ENCODE measurements at places on chromosomes 4 and X.

GRCh38 chrX:68060506-68061205 is 372.6 kb downstream of the OPHN1 start:
- DNase-seq: no peak

DNA sequence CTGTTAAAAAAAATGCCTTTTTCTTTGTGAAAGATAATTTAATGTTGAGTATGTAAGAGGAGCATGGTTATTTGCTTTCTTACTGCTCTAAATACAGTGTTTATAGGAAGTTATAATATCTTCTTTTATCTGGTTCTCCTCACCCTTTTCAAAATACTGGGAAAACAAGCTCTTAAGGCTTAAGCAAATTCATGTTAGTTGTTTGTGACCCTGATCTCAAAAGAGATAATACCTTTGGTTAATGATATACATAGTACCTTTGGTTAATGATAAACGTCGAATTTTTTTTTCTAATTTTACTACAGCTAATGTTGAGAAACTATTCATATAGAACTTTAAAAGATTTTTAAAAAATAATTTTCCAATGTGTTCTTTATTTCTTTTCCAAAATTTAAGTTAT is 180.1 kb downstream of the RAPGEF2 start:
- DNase-seq: no peak

DNA sequence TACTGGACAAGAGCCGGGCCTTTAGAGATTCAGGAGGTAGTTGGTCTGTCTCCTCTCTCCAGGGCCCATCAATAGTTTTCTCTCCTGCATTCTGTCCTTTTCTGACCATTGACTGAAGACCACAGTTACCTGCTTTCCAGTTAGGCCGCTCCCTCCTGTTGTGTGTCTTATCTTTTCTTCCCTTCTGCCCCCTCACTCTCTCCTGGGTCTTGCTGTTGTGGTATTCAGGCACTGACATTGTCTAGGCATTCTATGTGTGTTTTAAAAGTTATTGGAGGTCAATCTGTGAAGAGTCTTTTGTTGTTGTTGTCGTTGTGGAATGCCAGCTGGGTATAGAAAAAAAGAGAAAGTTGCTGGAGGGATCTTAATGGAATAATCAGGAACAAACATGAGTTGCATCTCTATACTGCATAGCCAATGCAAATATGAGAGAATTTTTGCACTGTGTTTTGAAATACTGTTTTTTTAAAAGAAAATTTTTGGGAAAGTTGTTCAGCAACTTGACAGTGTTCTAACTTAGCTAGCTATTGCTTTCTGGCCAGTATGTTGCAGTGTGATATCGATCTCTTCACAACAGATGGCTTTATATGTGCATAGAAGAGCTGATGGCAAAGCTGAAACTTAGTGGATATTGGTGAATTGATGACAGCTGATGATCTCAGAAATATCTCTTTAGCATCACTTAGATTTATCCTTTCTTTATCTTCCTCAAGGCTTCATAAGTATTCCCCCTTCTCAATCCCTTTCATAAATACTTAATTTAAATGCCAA is 240.7 kb downstream of the C4orf33 start:
- no peak for DNase-seq

DNA sequence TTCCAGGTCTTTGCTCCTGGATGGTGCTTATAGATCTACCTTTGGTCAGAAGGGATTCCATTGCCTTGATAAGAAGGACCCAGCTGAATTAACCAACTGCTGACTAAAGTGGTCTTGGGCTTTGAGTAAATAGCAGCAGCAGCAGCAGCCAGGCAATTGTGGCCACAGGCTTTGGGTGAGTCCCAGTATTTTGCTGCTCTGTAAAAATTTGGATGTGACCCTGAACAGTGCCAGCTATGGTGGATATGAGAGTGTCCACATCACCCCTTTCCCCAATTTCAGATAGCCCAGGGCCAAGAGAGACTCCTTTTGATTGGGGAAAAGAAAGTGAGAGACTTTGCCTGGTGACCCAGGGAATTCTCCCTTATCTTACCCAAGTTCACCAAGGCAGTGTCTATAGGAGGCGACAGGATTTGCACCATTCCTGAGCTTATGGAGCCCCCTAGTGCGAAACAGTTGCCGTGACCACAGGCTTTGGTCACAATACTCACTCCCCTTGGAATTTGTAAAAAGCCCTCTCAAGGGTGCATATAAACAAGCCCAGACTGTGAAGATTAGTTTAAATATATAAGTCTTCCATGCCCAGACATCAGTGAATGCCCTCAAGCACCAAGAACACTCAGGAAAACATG is 518.0 kb downstream of the TMA16 start:
- DNase-seq: peak; percentile 21

- DNase-seq: no peak
Measured at GRCh38 chrX:150512461-150512901, 55.9 kb upstream of the MTM1 start.

DNA sequence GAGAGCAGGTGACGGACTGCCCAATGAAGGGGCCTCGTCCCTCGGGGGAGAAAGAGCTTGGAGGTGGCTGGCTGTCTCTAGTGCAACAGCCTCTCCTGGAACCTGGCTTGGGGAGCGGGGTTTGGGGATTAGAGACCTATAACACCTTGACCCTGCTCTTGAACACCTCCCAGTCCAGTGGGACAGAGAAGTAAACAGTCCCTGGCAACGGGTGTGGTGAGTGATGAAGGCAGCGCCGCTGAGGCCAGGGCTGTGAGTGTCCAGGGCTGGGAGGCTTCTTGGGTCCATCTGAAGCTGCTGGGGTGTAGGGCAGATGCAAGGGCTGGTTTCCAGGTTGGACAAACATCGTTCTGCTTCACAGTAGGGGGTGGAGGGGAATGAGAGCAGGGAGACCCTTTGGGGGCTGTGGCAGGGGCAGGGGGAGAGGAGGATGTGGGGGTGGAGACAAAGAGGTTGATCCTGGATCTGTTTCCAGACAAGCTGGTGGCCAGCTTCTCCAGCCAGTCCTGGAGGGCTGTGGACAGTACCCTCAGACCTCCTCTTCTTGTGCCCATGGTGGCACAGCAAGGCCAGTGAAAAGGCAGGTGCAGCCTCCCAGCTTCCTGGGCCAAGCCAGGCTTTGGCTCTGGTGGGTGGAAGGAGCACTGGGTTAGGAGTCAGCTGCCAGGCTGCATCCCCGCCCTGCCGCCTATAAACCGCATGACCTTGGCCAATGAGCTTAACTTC is 3.8 kb downstream of the NSG1 start:
- no peak for DNase-seq

GRCh38 chr4:23021040-23021439 is 328.3 kb downstream of the GBA3 start:
- DNase-seq: no peak

GRCh38 chr4:83964996-83965541 is 429.2 kb downstream of the GPAT3 start:
- no peak for DNase-seq

- DNase-seq: no peak
Measured at GRCh38 chr4:184318852-184319251, 101.2 kb upstream of the ENPP6 start.

- no peak for DNase-seq
Measured at GRCh38 chr4:159652871-159653270, 550.0 kb downstream of the RAPGEF2 start.

DNA sequence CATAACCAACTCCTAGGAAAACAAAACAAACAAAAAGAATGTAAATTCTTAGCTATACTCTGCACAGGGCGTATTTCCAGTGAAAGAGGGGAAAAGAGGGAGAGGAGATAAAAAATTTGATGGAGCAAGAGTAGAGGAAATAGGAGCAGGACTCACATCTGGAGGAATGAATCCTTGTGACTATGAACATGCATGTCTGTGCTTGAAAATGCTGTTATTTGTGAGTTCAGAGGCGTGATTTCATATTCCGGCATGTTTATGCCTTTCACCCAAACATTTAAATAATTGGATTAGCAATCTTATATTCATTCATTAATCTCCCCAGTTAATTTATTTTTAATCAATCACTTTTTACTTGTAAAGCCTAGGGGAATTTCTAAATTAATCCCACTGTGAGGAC is 11.2 kb upstream of the NUDT11 start:
- no peak for DNase-seq

GRCh38 chr4:87838890-87839591 is 6.3 kb downstream of the MEPE start:
- DNase-seq: peak; percentile 10

DNA sequence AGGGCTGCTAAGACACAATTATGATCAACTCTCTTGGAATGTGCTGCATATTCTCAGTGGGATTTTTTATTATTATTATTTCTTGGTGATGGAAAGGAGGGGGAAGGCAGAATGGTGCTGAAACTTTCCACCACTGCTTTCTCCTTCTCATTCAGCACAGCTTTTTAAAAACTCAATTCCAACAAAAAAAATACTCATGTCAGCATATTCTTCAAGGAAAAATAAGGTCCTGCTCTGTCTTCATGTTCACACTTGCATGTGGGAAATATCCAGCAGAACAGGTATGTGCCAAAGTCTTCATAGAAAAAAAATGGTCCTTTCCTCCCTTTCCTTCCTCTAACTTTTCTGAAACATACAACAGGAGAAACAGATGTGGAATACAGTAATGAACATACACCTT is 144.0 kb upstream of the ADAMTS3 start:
- DNase-seq: no peak

DNA sequence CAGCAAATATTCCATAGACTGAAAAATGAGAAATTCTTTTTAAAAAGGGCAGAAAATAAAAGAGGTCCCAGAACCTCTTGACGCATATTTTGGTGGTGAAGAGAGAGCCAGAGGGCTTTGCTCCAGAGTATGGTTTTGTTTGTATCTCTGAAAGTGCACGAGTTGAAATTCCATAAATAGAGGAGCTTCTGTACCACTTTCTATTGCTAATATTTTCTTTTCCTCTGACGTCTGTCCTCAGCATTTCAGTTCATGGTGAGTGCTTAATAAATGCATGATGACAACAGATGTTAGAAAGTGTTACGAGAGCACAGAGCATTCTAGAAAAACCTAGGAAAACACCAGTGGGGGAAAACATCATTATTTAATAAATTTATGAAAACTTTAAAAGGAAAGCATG is 145.6 kb downstream of the AMELX start:
- DNase-seq: no peak

DNA sequence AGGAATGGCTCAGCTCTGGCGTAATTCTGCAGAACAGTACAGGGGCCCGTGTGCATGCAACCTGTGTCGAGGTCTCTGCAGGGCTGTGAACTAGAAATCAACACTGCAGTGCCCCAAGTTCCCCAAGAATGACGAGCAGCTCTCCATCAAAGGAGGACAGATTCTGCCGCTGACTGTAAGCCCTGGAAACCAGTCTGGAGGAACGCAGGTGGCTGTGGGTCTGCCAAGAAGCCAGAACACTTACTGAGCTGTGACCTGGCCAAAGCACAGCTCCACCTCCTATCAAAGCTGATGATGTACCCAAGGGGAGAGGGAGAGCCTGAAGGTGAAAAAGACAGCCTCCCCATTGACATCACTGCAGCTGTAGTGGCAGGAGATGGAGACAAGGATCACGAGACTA is 80.3 kb upstream of the STS start:
- DNase-seq: no peak

- DNase-seq: no peak
Measured at GRCh38 chr4:110617075-110617640, 5.7 kb downstream of the PITX2 start.

GRCh38 chr4:74682567-74683359 is 111.6 kb downstream of the BTC start:
- peak; percentile 14 for DNase-seq

DNA sequence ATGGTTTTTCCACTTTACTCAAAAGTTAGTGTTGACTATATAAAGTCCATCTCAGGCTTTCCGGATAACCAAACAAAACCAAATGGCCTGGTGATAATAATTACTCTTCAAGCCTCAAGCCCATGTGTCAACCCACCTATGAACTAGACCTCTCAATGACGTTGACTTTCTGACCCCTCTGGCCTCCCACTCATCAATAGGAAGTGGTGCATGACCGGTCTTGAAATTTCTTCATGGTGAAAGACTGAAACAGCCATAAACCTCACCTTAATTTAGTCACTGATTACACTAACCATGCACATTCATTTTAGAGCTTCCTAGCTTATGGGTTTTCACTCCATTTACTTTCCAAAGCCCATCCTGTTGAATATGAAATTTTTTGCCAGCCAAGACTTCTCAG is 276.0 kb downstream of the KLHL13 start:
- DNase-seq: no peak

- peak; percentile 63 for DNase-seq
Measured at GRCh38 chr4:180449395-180449956, 1793.7 kb upstream of the TENM3 start.

GRCh38 chrX:16022580-16023200 is 100.7 kb upstream of the GRPR start:
- DNase-seq: no peak

DNA sequence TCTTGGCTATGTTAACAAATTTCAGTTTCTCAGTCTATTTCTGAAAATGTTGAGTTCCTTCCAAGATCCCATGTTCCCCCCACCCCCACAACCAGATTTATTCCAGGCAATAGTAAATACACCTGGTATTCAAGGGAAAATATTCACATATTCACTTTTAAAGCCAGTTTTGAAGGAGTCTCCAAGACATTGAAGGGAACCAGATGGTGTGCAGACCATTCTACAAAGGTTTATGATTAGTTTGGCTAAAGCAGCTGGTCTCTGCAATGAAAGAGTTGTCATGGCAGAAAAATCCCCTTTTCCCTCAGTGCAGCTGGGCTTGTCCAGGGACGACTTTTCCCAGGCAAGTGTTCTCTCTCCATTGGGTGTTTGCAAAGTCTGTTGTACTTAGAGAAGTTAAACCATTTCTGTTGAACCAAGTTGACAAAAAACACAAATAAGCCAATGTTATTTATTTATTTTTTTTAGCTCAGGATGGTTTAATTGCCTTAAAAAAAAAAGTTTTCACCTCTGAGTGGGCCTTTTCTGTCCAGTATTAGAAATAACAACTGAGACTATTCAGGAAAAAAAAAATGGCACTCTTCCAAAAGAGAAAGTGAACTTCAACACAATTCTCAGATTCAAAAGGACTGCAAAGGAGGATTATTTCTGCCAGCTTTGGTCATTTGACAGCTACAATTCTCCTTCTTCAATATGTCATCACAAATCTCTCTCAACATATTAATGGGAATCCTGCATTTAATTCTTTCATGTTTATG is 410.6 kb downstream of the IL1RAPL1 start:
- no peak for DNase-seq

DNA sequence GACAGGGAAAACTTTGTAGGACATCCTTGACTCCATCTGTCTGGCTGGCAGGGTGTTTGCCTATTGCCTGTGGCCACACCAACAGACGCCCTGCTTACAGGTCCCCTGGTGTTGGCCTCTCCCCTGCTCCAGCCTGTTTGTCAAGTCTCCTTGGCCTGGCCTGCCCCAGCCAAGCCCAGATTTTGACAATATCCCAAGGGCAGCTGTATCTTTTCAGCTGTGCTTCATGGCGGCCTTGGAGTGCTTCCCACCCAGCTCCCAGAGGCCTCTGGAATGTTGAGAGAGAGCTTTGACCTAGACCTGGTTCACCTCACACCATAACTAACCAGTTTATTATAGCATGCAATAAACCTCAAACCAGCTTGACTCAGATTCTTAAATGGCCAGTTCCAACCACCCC is 204.0 kb upstream of the NHS start:
- no peak for DNase-seq

GRCh38 chrX:55874807-55875206 is 157.3 kb downstream of the RRAGB start:
- no peak for DNase-seq
